ENCODE measurements at places on chromosomes 6 and 20.

GRCh38 chr6:111973118-111973761 is 80.7 kb upstream of the CCN6 start:
- DNase-seq: no peak

- no peak for DNase-seq
These were observed 28.5 kb downstream of the C6orf15 start for GRCh38 chr6:31083742-31084354.

DNA sequence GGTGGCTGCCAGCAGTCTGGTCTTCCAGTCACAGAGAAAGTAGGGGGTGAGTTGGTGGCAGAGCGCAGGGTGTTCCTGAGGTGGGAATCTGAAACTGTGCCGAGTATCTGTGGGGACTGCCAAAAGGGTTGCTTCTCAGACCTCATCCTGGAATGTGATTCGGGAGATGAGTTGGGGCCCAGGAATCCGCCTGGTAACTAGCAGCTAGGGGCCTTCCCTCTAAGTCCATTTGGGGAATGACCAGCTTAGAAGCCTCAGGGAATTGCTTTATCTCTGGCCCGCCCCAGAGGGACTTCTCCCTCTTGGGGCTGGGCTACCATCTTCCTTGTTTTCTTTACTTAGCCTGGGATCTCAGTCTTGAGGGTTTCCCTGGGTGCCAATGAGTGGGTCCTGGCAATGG is 49.6 kb downstream of the MOCS1 start:
- DNase-seq: no peak

GRCh38 chr6:38555606-38556005 is 84.1 kb downstream of the BTBD9 start:
- DNase-seq: no peak

GRCh38 chr6:117423754-117424153 is 2.0 kb downstream of the ROS1 start:
- no peak for DNase-seq

DNA sequence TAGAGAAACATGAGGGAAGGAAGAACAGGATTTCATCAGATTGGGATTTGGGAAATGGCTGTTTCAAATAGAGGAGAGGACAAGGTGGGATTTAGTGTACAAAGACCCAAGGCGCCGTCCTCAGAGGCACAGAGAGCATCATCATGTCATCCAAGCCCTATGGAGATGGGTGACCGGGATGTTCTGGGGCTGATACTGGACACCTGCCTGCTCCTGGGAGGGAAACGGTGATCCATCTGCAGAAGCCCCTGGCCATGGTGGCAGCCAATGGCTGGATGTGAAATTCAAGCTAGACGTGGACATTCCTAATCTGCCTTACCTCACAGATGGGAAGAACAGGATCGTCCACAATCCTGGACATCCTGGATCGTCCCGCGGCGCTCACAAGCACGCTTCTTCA is 12.7 kb downstream of the NKX2-2 start:
- DNase-seq: no peak

DNA sequence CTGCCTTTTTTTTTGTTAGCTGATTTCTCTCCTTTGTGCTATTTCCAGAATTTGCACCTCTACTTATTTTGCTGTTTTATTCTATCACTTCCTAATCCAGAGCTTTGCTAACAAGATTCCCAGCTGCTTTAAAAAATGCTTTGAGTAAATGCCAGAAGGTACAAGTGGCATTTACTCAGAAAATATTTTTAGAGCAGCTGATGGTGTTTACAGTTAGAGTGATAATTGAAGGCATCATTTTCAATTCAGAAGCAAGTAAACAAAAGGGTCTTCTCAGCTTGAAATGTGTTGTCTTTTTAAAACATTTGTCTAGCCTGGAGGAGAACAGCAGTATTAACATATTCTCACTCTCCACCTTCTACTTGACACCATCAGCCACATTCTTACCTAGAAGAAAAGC is 99.9 kb downstream of the OTOR start:
- no peak for DNase-seq

- DNase-seq: no peak
These were observed 160.0 kb downstream of the TBXT start for GRCh38 chr6:166007349-166008263.

GRCh38 chr6:32086661-32087573 is 22.2 kb downstream of the TNXB start:
- DNase-seq: no peak

DNA sequence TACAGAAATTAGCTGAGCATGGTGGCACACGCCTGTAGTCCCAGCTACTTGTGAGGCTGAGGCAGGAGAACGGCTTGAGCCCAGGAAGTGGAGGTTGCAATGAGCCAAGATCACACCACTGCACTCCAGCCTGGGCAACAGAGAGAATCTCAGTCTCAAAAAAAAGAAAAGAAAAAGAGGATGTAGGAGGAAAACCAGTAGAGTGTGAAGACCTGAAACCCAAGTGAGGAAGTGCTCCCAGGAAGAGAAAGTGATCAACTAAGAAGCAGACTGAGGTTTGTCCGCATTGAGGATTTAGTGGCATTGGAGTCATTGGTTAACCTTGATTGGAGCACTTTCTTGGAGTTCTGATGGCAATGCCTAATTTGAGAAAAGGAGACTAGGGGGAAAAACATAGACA is 20.6 kb upstream of the TASP1 start:
- no peak for DNase-seq

DNA sequence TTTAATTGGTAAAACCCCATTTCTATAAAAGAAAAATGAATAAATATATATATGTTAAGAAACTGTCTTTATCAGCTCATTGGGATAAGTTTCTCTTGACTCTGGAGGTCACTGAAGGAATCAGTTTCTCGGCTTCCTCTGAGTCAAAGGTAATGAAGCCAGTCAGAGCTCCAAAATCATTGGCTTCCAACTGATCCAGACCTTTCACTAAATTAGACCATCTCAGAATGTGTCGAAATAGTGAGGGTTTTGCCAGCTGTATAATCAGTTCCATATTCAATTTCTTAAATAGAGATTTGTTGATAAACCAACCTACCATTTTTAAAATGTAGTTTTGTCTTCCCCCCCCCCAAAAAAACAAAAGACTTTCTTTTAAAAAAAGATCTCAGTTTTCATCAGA is 60.5 kb upstream of the SRSF6 start:
- DNase-seq: no peak

- peak; percentile 84 for DNase-seq
These were observed at the start of gene NELFCD for GRCh38 chr20:58980711-58981627. NELFCD (plus strand) TSS chr20:58981256; CDS start chr20:58981310, 54 bp downstream.

DNA sequence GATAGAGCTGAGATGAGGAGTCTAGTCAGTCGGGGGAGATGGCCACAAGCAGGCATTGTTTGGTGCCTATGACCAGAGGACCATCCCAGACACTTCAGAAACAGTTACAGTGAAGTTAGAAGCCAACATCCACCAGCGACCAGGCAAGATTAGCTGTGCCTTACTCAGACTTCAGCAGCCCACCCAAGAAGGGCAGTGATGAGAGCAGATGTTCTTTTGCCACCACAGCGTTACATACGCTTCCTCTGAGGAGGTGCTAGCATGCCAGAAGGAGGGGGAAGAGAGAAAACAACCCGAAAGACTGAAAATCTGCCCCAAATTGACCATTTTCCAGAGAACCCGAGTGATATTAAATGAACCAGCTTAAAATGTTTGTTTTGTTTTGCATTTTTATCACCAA is 186.8 kb downstream of the PRL start:
- DNase-seq: no peak

DNA sequence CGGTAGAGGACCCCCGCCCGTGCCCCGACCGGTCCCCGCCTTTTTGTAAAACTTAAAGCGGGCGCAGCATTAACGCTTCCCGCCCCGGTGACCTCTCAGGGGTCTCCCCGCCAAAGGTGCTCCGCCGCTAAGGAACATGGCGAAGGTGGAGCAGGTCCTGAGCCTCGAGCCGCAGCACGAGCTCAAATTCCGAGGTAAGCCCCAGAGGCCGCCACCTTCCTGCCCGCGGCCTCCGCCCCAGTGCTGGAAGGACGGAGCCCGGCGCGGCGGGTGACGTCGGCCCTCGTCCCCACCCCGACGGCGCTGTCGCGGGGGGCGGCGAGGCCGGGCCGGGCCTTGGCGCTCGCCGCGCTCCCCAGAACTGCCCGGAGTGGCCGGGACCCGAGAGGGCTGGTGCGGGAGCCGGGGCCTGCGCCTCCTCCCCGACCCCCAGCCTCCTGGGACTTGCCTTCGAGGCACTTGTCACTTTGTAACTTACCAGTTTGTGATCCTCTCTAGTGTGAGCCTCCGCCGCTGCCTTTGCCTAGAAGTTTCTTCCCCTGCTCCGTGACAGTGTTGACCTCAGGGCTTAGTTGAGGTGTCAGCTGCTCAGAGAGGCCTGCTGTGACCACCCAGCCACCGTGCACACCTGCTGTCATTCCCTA is 417 bp downstream of the VAPB start:
- no peak for DNase-seq

DNA sequence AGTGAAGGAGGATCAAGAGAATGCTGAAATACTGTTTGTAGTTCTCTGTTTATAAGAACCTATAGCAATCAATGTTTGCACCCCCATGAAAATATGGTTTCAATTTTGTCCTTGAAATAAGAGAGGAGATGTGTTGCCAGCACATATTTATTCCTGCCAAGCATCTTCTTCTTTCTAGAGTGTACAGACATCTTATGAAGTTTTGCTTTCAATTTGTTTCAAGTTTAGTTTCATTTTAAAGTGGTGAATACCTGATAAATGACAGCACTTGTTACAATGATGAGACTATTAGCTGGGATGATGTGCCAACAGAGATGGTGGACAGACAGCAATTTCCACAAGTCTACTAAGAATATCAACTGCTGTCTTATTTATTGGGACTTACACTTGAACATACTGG is 39.2 kb upstream of the CENPW start:
- no peak for DNase-seq

GRCh38 chr6:39048481-39049399 is at the start of gene GLP1R:
GLP1R (plus strand) TSS chr6:39048781; CDS start chr6:39048841, 60 bp downstream.
- DNase-seq: no peak

DNA sequence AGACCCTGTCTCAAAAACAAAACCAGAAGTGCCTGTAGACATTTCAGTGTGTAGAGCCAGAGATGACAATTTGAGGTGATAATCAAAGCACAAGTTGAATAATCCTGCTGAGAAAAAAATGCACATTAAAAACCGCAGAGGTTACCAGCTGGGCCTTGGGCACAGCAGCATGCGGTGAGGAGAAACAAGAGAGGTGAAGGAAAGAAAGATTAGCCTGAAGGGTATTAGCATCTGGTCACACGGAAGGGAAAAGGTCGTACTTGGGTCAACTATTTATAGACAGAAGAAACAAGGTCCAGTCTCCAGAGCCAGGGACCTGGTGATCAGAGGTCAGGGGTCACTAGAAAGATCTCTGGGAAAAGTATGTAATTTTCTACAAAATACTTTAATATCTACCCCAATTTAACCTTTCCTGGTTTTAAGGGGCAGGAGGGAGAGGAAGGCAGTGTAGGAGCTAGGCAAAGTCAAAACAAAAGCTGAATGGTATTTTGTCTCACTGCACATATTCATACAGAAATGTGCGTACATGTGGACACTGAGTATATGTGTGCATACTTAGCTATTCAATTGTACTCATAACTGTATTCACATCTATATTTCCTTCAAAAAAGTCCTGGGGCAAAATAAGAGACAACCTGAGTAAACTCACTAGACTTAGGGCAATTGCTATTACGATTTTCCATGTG is 10.1 kb downstream of the MAP7 start:
- no peak for DNase-seq

GRCh38 chr6:69915346-69915745 is 49.0 kb downstream of the COL19A1 start:
- DNase-seq: no peak

GRCh38 chr6:90072501-90072900 is 178.2 kb downstream of the GJA10 start:
- no peak for DNase-seq

DNA sequence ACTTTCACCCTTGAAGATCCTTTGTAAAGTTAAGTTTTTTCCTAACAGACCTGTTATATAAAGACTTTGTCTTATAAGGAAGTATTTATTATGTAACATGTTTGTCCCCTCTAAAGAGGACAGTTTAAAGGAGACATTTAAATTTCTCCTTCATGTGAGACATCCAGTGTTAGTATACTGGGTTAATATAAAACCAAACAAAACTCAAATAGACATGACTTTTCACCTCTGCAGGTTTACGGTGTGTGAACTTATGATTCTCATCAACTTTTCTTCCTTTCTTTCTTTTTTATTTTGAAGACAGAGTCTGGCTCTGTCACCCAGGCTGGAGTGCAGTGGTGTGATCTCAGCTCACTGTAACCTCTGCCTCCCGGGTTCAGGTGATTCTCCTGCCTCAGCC is 17.4 kb upstream of the MPC1 start:
- no peak for DNase-seq

DNA sequence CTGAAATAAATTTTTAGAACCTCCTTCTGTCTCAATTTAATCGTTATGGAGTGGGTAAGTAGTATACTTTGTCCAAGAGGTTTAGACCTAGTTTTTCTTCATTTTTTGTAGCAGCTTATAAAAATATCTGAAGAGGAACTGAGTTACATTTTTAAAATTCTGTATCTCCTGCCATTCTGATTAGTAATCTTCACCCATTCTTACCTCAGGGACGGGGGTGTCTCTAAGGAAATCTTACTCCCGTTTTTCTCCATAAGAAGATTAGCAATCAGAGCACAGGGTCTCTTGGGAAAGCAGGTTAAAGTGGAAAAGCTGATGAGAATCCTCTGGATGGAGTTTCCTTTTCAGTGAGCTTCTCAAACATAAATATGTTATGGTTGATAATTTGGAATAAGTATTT is 259.3 kb upstream of the FAM83B start:
- DNase-seq: no peak

DNA sequence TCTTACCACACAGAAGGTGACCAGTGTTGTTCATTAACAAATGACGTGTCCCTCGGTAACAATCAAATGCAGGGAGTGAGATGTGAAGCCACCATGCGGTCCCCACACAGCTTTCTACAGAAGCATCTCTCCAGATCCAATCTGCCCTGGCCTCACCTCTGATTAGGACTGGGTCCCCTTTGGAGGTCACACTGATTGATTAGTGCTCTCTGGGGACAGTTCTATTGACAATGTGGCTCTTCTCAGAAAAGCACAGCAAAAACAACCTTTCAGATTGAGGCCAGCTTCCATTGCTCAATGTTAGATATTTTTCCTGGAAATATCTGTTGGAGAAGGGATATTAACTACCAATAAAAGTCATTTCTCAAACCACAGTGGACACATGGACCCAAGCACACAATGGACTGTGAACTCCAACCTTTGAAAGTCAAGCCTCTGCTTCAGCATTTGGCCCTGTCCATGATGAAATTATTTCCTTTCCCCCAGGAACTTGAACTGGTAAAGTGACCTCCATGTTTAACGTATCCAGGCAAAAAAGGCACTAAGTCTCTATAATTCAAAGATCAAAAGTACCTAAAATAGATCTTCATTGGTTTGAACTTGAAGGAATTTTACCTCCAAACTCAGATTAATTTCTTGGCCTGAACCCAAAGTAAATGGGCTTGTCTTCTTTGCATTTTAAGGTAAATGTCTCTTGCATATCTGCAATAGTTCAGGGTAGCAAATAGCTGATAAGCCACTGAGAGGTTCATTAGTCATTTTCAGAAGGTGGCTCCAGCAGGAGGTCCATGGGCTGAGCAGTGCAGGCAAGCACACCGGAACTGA is 118.5 kb downstream of the FOXA2 start:
- DNase-seq: no peak

Measured in NCI-H2107 (cell line).